T-helper 17 cell (primary cell): ENCODE measurements at places on chromosomes 5 and 9.

- DNase-seq: no peak
Measured at GRCh38 chr5:125152461-125153189, 406.2 kb upstream of the ZNF608 start.

DNA sequence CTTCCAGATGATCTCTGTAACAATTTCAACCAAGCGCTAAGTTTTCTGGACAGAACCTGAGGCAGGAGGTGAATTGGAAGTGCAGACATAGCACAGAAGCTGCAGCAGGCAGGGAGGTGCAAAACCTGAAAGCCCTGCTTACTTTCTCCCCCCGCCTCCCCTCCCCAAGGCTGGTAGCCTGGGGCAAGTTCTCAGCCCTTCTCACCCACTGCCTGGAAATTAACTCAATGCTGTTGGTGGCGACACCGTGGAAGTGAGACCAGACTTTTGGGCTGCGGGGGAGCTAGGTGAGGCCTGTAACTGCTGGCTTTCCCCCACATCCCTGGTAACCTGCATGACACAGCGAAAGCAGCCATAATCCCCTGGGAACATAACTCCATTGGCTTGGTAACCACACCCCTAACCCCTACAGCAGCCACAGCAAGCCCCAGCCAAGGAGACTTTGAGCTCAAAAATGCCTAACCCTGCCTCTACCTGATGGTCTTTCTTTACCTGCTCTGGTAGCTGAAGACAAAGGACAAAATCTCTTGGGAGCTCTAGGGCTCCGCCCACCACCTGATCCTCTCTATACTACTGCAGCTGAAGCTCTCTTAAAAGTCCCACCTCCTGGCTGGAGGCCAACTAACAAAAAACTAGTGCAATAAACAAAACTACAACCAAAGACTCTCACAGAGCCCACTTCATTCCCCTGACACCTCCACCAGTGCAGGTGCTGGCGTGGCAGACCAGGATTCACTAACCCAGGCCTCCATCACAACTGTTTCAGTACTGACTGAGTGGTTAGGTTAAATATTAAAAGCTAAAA lies 11.9 kb upstream of the OR13C8 start:
- DNase-seq: no peak

GRCh38 chr9:100472788-100473275 lies at the start of gene TMEFF1:
Gene TMEFF1, plus strand, starts transcription at chr9:100473149. Its CDS starts 396 bp downstream, at chr9:100473545.
- peak; percentile 10 for DNase-seq

GRCh38 chr9:12973710-12974109 lies 198.9 kb downstream of the LURAP1L start:
- DNase-seq: no peak

- no peak for DNase-seq
Measured at GRCh38 chr5:170216257-170216864, 16.4 kb upstream of the C5orf58 start.

GRCh38 chr5:16437977-16438376 lies 27.6 kb downstream of the ZNF622 start:
- DNase-seq: no peak

- DNase-seq: no peak
Measured at GRCh38 chr5:157596487-157596886, 20.9 kb upstream of the ADAM19 start.

- no peak for DNase-seq
Measured at GRCh38 chr9:111610149-111610548, 10.7 kb upstream of the PTGR1 start.

GRCh38 chr5:139974661-139975060 lies 68.4 kb downstream of the NRG2 start:
- DNase-seq: no peak

DNA sequence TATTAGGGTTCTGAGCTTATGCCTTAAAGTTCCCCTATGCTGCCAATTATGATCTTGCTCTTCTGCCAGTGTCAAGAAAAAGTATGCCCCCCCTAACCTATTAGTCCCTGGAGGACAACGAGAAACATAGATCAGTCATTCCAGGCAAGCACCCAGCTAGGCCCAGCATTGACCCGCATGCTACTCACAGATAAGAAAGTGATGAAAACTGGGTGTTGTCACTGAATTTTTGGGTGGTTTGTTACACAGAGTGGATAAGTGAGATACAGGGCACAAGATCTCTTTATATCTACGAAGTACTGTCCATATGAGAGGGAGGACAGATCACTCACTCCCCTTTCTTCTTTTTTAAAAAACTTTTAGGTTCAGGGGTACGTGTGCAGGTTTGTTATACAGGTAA lies 6.4 kb upstream of the TEX48 start:
- no peak for DNase-seq

DNA sequence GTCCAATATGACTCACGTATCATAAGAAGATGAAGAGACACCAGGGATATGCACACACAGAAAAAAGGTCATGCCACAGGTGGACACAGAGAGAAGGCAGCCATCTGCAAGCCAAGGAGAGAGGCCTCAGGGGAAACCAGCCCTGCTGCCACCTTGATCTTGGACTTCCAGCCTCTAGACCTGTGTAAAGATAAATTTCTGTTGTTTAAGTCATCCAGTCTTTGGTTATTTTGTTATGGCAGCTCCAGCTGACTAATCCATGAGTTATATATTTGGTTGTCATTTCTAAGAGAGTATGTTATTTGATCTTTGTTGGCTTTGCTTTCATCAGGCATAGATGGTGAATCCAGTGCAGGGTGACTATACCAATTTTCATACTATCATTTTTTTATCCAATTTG lies 130.2 kb upstream of the DAP start:
- DNase-seq: no peak

GRCh38 chr5:62268792-62269191 lies 37.2 kb upstream of the KIF2A start:
- DNase-seq: no peak
